Stimulated activated CD4-positive, alpha-beta T cell treated with anti-CD3 and anti-CD28 coated beads, Interleukin-1b, Interleukin-23, amount 100 ng/mL, for 1 hour (primary cell): ENCODE measurements at places on chromosomes 13 and 19.

DNA sequence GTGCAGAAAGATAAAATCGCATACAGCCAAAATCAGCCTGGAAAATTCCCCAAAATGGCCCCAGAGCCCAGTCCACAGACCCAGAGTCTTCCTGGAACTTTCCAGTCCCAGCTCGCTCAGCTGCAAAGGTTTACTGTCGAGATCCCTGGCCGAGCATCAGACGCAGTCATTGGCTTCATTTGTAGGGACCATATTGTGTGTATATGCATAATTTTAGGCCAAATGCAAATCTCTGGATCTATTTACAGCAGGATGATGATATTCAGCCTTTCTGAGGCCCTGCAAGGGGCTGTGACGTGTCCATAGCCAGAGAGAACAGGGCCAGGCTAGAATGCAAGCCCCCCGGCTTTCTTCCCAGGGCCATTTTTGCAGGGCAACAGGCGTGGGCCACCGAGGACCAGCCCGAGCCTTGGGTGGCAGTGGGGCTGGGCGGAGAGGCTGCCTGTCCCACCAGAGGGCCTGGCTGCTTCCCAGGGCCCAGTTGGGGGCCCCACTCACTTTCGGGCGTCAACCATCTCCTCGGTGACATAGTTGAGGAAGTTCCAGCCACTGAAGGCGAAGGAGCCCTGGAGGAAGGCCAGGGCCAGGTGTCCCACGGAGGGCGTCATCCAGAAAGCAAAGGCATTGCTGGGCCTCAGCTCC, 13.7 kb downstream of the SLC7A10 start:
- no peak for DNase-seq

- DNase-seq: no peak
These were observed 156.4 kb downstream of the COL4A1 start for GRCh38 chr13:110150384-110151101.

GRCh38 chr13:33279414-33280278, 5.9 kb downstream of the STARD13 start:
- DNase-seq: no peak

DNA sequence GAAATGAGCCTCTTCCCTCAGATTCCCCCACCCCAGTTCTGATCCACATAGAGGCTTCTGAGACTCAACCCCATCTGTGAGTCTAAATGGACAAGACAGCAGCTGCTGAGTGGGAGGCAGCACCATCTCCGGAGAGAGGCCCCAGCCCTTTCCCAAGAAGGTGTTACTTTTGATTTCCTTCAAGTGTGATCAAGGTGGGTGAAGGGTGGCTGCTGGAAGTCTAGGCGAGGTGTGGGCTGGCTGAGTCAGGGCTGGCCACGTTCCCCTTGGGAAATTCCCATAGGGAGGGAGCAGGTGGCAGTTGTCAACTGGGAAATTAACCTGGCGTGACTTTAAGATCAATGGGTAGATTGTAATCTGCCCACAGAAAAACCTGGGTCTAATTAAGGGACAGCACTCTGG, 148.0 kb downstream of the FOXO1 start:
- no peak for DNase-seq

GRCh38 chr19:2057484-2058469, 6.7 kb upstream of the MKNK2 start:
- no peak for DNase-seq

DNA sequence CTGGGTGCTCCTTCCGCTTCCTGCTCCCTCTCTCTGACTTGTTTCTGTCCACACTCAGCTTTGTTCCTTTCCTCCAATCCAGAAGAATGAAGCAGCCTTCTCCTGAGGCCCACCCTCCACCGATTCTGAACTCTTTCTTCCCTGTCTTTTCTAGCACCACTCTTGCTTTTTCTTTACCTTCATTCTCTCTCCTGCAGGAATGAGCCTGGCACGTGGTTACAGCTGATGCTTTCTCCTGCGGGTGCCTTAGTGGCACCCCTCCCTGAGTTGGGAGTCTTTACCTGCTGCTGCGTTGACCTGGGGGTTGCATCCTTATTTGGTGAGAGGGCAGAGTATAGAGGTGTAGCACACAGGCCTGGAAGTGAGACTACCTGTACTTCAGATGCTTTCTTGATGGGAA, 6.2 kb downstream of the UBAC2 start:
- no peak for DNase-seq

- DNase-seq: no peak
These were observed 6.0 kb downstream of the ZNF865 start for GRCh38 chr19:55611300-55611982.

DNA sequence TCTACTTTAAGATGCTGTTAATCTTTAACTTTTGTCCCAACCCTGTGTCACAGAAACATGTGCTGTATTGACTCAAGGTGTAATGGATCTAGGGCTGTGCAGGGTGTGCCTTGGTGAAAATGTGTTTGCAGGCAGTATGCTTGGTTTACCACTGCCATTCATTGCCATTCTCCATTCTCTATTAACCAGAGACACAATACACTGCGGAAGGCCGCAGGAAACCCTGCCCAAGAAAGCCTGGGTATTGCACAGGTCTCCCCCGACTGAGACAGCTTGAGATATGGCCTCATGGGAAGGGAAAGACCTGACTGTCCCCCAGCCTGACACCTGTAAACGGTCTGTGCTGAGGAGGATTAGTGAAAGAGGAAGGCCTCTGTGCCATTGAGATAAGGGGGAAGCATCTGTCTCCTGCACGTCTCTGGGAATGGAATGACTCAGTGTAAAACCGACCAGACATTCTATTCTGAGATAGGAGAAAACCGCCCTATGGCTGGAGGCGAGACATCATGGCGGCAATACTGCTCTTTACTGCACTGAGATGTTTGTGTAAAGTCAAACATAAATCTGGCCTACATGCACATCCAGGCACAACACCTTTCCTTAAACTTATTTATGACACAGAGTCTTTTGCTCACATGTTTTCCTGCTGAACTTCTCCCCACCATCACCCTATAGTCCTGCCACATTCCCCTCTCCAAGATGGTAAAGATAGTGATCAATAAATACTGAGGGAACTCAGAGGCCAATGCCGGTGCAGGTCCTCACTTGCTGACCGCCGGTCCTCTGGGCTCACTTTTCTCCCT, 13.1 kb upstream of the ZNF888 start:
- no peak for DNase-seq

DNA sequence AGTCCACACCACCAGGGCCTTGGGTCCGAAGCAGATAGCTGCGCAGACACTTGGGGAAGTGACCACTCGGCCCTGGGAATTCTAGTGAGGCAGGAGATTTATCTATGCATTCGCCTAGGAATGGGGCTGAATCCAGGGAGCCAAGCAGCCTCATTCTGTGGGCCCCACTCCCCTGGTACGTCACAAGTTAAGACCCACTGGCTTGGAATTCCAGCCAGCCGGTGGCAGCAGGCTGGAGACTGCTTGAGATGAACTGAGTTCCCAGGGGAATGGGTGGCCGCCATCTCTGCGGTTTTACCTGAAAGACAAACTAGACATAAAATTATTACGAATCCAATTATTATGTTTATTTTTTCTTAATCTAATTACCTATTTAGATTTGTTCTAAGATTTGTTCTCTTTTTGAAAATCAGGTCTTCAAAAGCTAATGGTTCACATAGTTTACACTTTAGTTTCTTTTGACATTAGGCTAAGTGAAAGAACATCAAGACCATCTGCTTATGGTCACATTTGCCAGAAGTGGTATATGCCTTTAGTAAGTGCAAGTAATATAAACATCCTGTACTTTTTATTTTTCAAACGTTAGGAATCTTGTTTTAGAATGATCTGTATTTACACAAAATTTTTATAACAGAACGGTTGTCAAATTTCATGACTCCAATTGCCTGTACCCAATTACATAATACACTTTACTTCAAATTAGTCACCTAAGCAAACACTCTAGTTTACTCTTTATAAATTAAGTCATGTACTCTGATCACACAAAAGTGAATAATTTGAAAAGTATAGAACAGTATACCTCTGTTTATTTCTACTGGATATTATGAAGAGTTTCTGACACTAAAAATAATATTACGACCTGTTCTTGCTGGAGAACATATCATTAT, 74.4 kb downstream of the SLITRK6 start:
- DNase-seq: no peak

DNA sequence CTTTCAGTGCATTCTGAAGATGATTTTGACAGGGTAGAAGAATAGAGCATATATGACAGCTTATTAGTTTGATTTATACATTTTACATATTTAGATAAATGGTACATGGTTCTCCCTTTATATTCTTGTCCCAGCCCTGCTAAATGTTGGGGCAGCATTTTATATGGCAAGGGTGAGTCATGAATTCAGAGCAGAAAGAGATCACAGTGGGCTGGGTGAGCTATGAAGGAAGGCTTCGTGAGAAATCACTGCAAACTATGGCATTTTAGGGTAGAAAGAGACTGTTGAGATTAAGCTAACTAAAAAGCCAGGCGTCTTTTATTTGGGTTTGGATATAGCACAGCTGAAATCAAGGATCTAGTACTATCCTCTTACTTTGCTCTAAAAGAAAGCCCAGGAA, 23.9 kb upstream of the METTL21C start:
- DNase-seq: no peak

- no peak for DNase-seq
These were observed 50.3 kb downstream of the CCDC70 start for GRCh38 chr13:51912091-51912490.

DNA sequence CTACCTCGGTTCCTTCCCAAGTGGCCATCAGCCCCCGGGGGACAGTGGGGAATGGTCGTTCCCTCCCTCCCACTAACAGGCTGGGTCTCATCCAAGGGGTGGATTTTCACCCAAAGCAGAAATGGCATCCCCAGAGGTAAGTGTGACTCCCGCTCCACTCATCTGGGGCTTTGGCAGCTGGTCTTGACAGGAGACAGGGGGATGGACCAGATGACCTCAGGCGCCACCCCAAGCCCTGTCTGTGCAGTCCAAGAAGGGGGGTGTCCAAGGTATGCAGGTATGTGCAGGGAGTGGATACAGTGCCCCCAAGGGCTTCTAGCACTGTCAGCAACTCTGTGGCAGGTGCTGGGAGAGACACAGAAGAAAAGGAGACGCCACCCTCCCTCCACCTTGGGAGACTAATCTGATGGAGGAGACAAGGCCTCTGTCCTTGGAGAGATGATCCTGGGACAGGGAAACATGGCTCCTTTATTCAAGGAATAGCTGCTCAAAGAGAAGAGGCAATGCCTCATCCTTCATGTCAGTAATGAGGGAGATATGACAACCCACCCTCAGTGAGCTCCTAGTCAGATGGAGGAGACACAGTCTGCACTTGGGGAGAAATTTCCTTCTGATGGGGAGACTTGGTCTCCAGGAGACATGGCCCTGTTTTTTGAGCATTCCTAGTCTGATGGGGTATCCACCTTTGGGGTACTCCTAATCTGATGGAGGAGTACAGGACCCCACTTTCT, 7.7 kb downstream of the CEACAM16 start:
- no peak for DNase-seq

DNA sequence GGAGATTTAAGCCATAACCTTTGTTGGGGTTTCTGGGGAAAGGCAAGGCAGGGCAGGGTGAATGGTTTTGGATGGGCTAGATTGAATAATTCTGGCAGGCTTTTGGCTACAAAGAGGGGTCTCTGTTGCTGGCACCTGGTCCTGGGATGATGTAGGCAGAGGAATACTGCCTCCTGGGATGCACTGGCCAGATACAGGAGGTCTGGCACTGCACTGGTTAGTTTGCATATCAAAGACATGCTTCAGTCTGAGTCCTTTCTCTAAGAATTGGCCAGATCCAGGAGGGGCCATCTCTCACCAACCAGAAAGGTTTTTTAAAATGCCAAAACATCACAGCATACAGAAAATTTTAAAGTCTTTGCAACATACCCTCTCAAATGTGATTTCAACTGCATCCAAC, 8.0 kb upstream of the MEDAG start:
- DNase-seq: no peak

DNA sequence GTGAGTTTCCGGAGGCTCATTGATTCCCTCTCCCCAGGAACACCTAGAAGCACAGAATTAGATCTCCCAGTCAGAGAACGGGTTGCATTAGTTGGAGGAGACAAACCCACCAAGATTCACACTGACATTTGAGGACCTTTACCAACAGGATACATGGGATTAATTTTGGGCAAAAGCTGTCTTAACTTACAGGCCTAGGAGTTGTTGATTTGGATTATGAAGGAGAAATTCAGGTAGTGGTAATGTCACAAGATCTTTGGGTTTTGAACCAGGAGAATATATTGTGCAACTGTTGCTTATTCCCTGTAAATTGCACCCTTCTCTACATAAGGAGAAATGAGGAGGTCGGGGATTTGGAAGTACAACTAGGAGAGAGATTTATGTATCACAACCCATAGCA, 38.0 kb downstream of the POSTN start:
- no peak for DNase-seq

DNA sequence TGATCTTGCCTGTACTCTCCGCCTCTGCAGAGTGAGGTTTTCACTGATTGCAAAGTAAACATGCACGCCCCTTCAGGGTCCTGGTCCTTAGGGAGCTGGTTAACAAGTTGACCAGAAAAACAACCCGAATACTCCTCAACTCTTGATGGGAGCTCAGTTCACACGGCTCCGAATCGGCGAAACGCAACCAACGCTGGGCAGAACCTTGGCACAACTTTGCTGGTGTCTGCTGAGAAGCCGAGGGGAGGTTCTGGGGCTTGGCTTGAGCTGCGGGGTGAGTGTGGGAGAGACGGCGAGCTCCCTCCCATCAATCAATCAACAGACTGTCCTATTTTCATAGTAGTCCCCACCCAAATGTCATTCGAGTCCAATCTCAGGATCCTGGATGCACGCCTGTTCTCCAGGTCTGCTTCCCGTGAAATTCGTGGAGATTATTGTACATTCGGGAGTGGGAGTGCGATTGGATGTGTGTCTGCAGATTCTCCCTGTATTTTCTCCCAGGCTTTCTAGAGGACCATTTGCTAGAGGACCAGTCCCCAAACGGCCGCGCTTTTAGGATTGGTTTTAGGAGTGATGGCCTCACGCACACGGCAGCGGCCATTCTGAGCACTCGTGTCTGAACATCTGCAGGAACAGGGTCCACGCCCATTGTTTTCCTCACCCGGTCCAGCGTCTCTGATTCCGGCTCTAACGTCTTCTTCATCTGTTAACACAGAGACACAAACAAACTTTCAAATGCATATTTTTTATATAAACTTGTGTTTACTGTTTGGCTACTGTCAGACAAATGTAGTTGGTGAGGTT, 51.6 kb upstream of the F7 start:
- no peak for DNase-seq

DNA sequence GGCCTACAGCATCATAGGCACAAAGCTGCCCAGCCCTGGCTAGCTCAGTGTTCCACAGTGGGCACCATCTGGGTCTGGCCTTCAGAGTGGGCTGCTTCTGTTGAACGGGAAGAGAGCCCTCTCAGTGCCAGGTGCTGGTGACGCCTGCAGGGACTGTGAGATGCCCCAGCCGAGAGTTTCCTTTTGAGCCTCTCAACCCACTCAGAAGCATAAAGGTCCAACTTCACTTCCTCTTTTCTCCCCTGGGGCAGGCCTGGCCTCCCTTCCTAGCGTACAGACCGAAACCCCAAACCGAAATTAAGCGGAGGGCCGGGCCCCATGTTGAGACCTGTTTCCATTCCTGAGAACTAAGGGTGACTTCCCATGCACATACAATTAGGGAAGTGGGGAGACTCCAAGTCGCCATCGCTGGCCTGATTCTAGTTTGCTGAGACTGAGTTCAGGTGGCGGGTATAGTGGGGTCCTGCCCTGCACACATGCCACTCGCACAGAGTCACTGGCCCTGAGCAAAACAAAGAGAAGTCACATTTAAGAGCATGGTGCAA, 6.9 kb downstream of the RAB8A start:
- DNase-seq: no peak
